ENCODE measurements at places on chromosomes 2 and 18.

- DNase-seq, result peak; percentile 74
Measured at GRCh38 chr2:149989447-149990063, 402.0 kb upstream of the MMADHC start.

GRCh38 chr18:59448546-59448945 lies 89.5 kb upstream of the LMAN1 start:
- no peak for DNase-seq

DNA sequence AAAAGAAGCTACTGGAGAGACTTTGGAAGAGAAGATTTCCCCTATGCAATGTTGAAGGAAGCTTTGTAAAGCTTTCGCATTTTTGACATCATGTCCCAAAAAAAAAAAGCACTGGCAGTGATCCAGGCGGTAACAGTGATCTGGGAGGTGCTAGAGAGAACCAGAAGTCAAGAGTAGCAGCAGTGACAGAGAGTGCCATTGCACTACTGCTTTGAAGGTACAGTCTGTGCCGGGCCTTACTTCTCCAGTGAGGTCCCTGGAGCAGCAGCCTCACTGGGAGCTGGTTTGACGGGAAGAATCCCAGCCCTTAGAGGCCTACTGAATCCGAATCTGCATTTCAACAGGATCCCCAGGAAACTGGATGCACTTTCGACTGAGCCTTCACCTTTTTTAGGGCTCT lies 50.9 kb upstream of the ATL2 start:
- no peak for DNase-seq

DNA sequence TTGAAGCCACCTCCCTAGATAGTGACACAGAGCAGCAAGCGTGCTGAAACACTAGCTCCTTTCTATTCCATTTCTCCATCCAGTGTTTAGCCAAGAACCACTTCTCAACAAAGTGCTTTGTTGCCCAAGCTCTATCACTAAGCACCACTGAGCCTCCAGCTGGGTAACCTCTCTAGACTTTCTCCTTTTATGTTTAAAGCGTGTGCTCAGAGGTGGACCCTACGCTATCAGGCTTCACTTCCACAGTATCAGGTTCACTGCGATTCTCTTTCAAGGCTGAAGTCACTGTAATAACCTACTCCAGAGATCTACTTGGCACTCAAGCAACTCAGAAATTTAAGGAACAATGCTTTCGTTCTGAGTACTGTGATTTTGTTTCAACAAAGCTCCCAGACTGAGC lies 197.9 kb downstream of the LNPK start:
- DNase-seq, result no peak

GRCh38 chr18:76570856-76571255 lies 75.8 kb upstream of the ZNF516 start:
- DNase-seq, result no peak

DNA sequence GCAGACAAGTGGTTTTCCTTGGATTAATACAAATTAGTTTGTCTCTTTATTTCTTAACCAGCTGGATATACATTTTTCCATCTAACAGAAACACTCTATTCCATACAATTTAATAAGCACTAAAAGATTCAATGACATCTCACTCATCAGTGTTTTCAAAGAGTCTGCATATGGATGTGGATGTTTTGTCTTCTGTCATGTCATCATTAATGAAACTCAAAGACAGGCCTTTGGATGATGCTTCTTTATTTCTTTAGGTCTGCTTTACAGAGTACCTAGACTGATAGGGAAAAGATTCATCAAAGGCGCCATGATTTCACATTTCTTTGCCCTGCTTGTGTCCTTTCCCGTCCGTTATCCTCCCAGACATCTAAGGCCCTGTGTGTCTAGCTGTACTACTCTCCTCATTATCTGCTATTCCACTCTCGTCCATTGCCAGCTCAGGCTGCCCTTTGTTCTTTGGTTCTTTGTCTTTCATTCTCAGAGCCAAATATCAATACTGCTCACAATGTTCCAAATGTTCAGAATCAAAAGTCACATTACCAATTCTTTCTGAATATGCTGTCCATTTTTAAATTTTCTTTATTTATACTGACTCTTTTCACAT lies 232.3 kb upstream of the CHAC2 start:
- DNase-seq, result no peak

GRCh38 chr2:46286715-46287114 lies 10.5 kb upstream of the EPAS1 start:
- DNase-seq, result no peak

DNA sequence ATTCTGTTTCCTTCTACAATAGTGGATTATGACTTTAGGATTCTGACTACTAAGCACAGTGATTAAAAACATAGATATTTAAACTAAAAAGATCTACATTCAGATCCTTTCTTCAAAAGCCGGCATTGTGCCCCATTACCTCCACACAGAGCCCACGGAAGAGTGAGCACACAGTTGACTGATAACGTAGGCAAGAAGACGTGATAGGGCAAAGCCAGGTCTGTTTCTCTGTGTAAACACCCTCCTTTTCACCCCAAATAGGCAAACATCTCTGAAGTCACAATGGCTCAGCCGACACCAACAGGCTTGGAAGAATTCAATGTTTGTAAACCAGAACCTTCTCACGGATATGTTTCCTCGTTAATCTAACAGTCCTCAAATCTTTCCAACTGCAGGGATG lies 302.9 kb downstream of the CMPK2 start:
- DNase-seq, result no peak

GRCh38 chr18:64099244-64099643 lies 49.6 kb downstream of the LINC00305 start:
- DNase-seq, result no peak
